SJCRH30 (cell line): ENCODE measurements at places on chromosomes 2 and 18. TPM values are rescaled to one million over a fixed set of nuclear protein-coding genes. Genes with fewer than 3 reads are reported as not detected.
A peak's percentile ranks its signal among the peaks of the same experiment; 100 is the strongest.

- DNase-seq: no peak
Measured at GRCh38 chr18:63683152-63683551, 19.6 kb upstream of the SERPINB11 start.

INO80C gene
- 6.0 and 7.3 TPM in 2 replicates for total RNA-seq

- no peak for DNase-seq
Measured at GRCh38 chr2:191572319-191572718, 105.6 kb upstream of the NABP1 start.

DNA sequence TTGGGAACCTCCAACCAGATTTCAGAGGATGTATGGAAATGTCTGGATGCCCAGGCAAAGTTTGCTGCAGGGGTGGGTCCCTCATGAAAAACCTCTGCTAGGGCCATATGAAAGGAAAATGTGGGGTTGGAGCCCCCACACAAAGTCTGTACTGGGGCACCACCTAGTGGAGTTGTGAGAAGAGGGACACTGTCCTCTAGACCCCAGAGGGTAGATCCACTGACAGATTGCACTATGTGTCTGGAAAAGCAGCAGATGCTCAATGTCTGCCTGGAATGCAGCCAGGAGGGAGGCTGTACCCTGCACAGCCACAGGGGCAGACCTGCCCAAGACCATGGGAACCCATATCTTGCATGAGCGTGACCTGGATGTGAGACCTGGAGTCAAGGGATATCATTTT lies 573.7 kb upstream of the NXPH2 start:
- peak; percentile 4 for DNase-seq

DNA sequence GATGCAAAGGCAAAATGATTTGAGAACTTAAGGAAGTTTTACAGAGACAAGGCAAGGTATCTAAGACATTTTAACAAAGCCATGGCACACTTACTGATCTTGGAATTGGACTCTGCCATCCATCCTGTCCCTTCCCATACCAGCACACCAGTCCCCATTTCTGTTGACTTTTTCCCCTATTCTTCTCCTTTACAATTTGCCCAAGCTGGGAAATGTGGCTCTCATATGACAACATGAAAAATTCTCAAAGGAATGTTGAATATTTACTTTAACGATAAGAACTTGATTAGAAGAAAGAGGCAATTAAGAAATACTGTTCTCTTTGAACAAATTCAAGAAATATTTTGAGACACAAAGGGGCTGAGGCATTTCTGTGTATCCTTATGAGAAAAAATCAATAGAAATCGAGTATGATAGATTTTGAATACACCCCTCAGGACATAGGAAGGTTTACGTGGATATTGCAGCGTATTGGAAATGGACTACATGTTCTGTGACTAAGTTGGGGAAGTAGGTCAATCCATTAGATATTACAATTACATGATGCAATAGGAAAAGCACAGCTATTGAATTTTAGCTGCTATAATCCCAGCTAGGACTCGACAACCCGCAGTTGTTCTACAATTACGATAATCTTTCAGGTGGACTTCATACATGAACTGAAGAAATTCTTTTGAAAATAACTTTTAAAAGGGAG lies 201.6 kb downstream of the TRIB2 start:
- no peak for DNase-seq

DNA sequence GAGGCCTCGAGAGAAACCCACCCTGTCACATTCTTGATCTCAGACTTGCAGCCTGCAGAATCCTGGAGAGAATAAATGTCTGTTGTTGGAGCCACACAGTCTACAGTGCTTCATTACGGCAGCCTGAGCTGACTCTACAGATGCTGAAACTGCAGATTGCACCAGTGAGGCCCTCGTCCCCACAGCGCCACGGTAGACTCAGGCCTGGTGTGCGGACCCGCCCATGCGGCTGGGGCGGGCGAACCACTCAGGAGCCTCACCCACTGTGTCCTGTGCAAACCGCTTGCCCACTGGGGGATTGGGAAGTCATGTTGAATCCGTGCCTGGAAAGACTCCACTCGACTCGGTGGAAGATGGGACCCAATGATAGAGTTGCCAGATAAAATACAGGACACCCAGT lies 125.2 kb upstream of the COPS8 start:
- DNase-seq: no peak

DNA sequence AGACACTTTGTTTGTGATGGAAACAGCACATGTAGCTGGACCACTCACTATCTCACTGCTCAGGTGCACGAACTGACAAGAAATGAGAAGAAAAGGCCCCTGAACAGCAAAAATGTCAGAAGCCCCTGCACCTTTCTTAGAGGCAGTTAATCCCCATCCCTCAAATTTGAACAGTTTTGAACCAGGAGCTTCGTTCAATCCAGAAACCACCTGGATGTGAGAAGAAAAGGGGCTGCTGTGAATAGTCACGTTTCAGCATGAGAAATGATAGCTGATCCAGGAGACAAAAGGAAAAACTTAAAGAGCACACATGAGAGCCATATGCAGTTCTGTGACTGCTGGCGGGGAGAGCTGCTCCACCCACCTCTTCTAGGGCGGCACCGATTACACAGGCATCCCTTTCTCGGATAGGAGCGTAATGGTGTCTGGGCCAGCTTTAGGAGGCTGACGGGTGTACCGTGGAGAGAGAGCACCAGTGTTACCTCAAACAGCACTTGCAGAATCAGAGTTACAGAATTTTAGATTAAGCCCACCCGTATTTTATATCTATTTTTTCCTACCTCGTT lies 117.0 kb upstream of the EML6 start:
- DNase-seq: no peak

DNA sequence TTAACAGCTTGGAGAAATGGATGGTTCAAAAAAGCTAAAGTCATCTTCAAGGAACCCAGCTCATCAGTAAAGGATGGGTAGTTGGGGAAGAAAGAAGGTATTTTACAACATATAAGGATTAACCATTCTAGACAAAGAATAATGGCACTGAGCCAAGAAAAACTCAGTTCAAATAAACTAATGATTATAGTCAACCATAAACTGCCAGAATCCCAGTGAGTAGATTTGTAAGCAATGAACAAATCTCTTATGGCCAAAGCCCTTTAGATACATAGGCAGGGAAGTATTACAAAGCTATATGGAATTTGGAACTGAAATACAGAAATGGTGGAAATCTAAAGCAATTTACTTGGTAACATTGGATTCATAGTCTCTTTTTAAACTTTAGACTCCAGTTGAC lies 92.4 kb upstream of the ZFP36L2 start:
- DNase-seq: peak; percentile 52

DNA sequence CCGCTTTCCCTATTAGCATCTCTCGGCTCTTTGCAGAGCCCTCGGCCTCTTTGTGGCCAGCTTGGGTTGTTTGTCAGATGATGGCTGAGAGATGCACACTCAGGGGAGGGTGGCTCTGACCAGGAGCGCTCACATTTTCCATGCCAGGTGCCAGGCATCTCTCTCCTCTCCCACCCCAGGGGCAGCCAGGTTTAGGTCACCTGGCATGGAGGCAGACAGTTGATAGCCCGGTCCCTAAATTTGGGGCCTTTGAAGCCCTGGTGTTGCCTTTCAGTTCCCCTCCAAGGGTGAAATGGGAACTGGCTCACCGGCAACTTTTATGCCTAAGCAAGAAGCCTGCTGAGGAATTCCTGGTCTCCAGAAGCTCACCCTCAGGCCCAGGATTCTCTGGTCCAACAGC lies 19.1 kb downstream of the LBH start:
- no peak for DNase-seq

DNA sequence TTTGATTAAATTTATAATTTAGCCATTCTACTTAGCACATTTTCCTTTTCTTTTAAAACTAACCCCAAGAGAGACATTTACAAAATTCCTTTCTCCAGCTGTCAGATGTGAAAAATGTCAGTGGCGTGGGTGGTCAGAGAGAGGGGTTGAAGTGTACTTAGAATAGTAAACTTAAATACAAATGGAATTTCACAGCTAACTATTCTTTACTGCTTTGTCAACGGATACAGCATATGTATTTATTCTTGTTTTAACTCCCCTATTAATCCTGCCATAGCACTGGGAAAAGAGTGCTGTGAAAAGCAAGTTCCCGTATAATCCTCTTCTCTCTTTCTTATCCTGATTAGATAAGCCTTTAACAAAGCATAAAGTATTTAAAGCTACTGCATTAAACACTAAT lies 191.4 kb upstream of the CHAC2 start:
- no peak for DNase-seq

PLCD4 gene
- total RNA-seq: 0.71 and 0.75 TPM in 2 replicates

DNA sequence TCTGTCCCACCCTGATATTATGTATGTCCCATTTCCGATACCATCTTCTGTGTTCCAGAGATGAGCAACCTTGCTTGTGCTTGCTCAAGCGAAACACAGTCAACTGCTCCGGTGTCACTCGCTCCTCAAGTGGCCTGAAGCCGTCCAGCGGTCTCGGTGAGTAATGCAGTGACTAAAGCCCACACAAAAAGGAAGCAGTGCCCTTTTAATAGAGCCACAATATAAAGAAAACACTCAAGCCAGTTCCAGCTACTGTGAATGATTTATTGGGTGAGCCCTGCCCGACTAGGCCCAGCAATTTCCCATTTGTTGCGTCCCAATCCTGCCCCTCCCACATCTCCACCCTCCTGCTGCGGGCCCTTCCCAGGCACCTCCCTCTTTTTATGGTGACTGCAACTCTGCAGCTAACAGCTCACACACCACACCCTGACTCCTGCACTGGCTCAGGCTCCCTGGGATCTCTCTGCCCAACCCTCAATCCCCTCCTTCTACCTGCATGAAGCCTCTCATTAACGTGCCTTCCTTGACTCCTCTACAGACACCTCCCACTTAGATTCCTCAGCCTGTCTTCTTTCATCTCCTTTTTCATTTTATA lies 44.2 kb upstream of the DSC1 start:
- peak; percentile 12 for DNase-seq

DNA sequence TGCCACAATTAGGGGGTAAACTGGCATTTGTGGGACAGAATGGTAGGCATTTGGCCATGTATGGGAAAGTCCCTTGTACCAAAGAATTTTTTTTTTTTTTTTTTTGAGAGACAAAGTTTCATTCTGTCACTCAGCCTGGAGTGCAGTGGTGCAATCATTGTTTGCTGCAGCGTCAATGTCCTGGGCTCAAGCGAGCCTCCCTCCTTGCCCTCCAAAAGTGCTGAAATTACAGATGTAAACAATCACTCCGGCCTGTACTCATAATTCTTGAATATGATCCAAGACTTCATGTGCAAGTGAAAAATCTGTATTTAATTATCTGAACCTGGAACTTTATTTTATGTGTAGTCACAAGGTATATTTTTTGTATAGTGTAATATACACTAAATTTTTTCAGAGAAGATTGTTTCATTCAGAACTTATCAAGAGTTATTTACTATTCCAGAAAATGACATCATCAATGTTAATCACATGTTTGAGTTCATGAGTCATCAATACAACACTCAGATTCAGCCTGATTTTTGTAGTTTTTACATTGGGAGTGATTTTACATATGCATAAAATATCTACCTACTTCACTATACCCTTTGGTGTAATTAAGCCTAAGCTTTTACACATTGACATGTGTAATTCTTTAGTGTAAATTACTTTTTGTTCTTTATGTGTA lies 138.7 kb upstream of the L3MBTL4 start:
- DNase-seq: no peak
